Renal cortical epithelial cell (primary cell): ENCODE measurements at places on chromosomes 7 and 10. TPM values are rescaled to one million over a fixed set of nuclear protein-coding genes. Genes with fewer than 3 reads are reported as not detected.
A peak's percentile ranks its signal among the peaks of the same experiment; 100 is the strongest.

DNA sequence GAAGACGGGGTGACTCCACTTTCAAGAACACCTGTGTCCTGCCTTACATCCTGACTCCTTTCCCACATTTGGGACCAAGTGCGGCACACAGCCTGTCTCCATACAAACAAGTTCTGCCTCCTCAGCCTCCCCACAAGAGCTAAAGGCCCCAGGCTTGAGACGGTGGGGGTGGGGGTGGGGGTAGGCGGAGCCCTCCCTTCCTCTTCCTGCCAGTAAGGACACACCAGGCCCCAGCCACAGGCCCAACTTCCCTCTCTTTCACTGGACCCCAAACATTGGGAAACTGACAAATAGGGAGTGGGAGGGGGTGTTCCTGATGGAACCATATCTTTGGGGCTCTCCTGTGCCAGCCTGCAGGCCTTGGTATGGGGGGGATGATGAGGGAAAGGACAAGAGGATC, 4.6 kb downstream of the CDK5 start:
- no peak for DNase-seq

- no peak for DNase-seq
Observed at GRCh38 chr10:111762114-111762513, 421.5 kb downstream of the GPAM start.

DNA sequence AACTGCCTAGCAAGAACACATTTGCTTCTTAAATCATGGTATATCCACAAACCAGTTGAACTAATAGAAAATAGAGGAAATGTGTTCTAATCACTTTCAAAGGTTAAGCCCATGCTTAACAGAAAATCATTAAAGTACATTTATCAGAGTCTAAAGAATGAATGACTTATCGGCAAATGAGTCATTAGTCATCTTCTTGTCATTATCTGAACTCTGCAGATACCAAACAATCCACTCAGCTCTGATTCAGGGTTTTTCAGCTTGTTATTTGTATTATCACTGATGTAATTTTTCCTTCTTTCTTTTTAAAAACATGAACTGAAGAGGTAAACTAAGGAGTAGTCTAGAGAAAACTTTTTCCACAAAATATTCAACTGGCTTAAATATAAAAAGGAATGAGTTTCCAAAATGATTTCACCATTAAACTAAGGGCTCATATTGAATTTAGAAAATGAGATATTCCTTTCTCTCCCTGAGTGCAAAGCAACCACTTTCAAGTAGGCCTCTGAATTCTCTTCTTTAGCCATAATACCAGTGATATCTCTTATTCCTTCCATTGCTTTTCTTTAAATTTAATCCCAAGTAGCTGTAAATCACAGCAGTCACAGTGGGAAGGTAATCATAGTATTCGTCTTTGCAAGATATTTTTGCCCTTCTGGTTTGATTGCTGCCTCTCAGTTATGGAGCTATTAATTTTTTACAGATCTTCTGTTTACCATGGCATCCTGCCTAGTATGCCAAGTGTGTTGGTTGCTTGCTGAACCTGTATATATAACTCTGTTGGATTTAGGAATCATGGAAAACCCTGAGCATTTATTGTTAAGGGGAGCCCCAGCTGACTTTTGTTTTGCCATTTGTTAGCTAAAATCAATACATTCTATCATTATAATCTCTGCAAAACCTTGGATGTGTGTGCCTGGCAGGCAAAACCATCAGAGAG, 125.1 kb downstream of the THSD7A start:
- peak; percentile 79 for DNase-seq

The ACSL5 gene
- 5.8 and 11.8 TPM in 2 replicates for total RNA-seq

The CYP26A1 gene
- 0.15 TPM in 1 of 2 replicates, not detected in the other for total RNA-seq

- peak; percentile 53 for DNase-seq
Observed at GRCh38 chr10:54797636-54798321, 3.3 kb downstream of the PCDH15 start.

DNA sequence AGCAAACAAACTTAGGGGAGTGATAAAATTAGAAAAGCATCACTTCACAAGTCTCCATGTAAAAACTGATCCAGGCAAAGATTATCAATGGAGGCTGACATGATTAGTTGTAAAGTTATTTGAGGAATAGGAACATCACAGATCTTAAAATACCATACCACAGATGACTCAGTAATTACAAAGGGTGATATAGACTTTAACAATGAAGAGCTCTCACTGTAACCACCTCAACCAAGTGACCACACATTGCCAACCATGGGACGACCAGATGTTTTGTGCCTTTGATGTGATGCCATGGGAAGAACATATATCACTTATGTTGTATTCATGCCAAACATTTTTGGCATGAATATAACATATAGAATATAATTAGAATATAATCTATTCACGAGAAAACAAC, 11.7 kb downstream of the AASS start:
- DNase-seq: peak; percentile 58

The CADPS2 gene
- 8.7 and 14.6 TPM in 2 replicates for total RNA-seq

The SRRM3 gene
- total RNA-seq: 0.30 TPM in 1 of 2 replicates, not detected in the other

DNA sequence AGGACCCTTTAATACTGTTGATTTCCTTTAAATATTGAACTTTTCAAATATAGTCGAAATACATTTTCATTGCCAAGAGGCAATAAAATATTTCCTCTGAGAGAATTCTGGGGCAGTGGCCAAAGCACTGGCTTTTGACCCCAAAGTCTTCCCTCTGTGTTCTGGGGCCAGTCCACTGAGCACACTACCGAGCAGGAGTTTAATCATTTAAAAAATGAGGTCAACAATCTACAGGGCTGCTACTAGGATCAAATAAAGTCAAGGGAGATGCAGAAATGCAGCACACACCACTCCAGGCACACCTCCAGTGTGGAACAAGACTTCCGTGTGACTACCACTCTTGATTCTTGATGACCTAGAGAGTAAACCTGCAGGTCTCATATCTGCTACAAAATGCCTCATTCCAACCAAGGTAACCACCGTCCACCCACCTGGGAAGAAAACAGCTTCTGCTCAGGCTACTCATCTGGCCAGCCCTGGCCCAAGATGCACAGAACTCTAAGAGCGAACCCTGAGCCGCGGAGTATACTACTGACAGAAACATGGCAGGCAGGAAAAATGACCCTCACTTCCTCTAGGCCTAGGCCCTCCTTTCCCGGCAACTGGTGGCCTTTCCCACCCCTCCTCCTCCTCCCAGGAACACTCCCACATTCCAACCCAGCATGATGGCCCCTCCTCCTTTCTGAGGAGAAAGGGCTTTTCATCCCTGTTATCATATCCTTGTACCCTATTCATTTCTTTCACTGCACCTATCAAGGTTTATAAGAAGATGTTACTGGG, 97.7 kb downstream of the ALOX5 start:
- DNase-seq: peak; percentile 28

The ADAM8 gene
- total RNA-seq: 1.6 and 15.8 TPM in 2 replicates

GRCh38 chr7:85774986-85775385, 588.1 kb upstream of the SEMA3D start:
- no peak for DNase-seq

GRCh38 chr7:64685091-64685490, 19.2 kb downstream of the ZNF107 start:
- no peak for DNase-seq

The STEAP4 gene
- 0.30 and 2.1 TPM in 2 replicates for total RNA-seq

DNA sequence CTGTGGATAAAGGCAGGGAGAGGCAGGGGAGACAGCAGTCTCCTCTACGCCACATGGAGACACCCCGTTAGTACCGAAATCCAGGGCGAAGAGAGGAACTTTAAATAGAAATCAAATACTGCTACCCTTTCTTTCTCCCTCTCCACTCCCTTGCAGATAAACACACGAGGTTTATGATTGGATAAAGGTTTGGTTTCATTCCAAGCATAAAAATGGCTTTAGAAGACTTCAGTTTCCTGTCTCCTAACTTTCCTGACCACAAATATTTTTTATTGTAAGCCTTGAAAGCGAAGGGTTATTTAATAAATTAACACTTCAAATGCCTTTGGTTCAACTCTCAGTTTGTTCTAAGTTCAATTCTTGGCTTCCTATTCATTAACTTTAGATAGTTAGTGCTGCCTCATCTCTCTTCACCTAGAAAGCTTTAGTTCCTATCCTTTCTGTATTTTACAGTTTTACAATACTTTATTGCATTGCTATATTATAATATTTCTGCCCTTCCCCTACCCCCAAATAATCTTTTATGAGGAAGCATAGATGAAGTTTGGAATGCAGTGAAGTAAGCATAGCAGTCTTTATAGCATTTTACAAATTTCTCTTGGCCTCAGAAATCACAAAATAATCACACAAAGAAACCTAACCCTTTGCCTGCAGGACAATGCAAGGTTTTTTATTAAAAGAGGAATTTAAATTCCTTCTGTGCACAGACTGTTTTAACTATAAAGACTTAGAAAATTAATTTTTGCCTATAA, 31.5 kb upstream of the ARID5B start:
- peak; percentile 62 for DNase-seq

- peak; percentile 48 for DNase-seq
Observed at GRCh38 chr10:62638062-62638477, 166.4 kb upstream of the ADO start.

The AVPI1 gene
- 7.5 and 8.2 TPM in 2 replicates for total RNA-seq

GRCh38 chr7:30881448-30881847, 30.2 kb upstream of the AQP1 start:
- DNase-seq: no peak

DNA sequence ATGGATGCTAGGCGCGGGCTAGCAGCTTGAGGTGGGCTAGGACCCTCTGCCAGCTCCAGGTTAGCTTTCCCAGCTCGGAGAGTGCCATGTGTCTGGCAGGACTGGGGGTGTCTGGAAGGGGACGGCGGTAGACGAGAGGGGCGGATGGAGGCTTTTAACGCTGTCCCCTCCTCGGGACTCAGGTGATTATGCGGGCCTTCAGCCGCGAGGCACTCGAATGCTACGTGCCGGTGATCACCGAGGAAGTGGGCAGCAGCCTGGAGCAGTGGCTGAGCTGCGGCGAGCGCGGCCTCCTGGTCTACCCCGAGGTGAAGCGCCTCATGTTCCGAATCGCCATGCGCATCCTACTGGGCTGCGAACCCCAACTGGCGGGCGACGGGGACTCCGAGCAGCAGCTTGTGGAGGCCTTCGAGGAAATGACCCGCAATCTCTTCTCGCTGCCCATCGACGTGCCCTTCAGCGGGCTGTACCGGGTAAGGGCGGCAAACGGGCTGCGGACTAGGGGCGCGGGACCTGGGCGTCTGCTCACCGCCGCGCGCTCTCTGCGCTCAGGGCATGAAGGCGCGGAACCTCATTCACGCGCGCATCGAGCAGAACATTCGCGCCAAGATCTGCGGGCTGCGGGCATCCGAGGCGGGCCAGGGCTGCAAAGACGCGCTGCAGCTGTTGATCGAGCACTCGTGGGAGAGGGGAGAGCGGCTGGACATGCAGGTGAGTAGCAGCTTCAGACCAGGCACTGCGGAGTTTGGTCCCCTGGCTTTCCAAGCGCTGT, 1.1 kb downstream of the CYP26A1 start:
- no peak for DNase-seq

GRCh38 chr7:50486512-50486911, 36.4 kb upstream of the FIGNL1 start:
- DNase-seq: no peak

The PDK4 gene
- total RNA-seq: 1.9 and 5.8 TPM in 2 replicates

GRCh38 chr7:82677493-82677892, 233.9 kb upstream of the CACNA2D1 start:
- no peak for DNase-seq

- no peak for DNase-seq
Observed at GRCh38 chr10:98196985-98197384, 62.5 kb downstream of the R3HCC1L start.

GRCh38 chr10:76244061-76244686, 812.8 kb downstream of the LRMDA start:
- DNase-seq: no peak

The PAX4 gene
- not detected in 2 replicates for total RNA-seq

The GPRIN2 gene
- total RNA-seq: 29.2 and 30.4 TPM in 2 replicates

- no peak for DNase-seq
Observed at GRCh38 chr10:91150631-91151030, 69.8 kb upstream of the PCGF5 start.

DNA sequence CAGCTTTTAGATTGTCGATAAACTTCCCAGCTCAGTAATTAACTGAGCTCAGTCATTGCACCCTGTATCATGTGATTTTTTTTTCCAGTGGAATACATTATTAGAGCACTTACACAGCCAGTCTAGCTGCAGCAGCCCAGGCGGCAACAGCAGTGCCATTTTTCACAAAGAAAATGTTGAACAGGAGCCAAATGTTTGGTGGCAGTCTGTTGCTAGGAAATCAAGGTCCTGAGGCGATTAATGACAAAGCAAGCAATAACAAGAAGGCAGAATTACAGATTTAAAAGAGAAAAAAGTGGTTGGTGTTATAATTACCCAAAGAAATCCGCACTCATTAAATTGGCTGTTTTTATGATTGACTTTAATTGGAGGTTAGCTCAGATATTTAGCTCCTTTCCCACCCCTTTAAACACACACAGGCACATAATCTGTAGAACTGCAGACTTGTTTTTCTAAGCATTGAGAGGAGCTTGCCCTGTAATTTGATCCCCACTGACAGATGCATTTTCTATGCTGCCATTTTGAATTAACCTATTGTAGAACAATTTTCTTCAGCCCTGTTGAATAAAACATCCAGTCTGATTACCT, 267.4 kb downstream of the ADK start:
- peak; percentile 84 for DNase-seq

GRCh38 chr7:80830584-80831285, 88.1 kb downstream of the SEMA3C start:
- DNase-seq: peak; percentile 72

DNA sequence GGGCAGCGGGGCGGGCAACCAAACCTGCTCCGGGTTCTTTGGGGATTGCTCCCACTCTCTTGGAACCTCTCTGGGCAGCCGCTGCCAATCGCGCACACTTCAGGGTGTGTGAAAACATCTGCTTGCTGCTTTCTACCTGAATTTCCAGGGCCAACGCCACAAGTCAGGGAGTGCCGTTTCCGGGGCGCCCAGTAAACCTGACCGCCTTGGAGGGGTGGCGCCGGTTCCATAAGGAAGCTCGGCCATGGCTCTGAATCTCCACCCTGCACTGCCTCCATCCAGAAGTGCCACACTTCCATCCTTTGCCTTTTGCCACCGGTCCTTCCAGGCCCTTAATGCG, 679 bp upstream of the AFAP1L2 start:
- DNase-seq: no peak

The MEIG1 gene
- total RNA-seq: 0.40 TPM in 1 of 2 replicates, not detected in the other

DNA sequence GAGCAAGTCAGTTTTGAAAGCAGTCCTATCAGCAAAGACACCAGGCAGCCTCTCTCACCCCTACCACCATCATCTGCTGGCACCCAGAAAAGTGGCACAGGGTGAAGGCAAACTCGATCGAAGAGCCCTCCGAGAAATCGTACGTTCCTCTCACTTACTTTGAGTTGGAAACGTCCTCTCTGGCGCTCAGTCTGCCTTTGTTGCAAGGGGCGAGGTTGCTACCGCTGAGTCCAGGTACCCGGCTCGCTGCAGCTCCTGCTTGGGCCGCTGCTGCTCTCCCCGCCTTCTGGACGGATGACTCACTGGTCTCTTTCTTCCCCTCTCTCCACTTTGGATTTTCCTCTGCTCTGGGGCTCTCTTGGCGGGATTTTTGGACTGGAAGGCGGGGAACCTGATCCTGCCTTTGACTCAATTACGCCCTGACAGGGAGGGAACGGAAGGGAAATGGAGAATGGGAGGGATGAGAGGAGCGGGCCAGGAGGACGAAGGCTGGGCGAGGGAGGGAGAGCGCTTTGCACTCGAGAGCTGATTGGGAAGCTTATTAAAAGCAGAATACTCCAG, at the start of gene PTN:
Gene PTN, minus strand, starts transcription at position 453 of the 561 bp plus-strand sequence. CDS start 88,760 bp downstream, outside the sequence.
- DNase-seq: peak; percentile 28

GRCh38 chr10:93015722-93016121, 44.9 kb upstream of the CYP26C1 start:
- no peak for DNase-seq

- no peak for DNase-seq
Observed at GRCh38 chr7:128114806-128115205, 83.6 kb upstream of the LRRC4 start.

The CLEC2L gene
- not detected in 2 replicates for total RNA-seq

GRCh38 chr7:155267436-155267835, 30.2 kb upstream of the INSIG1 start:
- DNase-seq: no peak

The ANKRD2 gene
- total RNA-seq: 31.3 and 35.9 TPM in 2 replicates
